ENCODE measurements at places on chromosomes 7 and 10.

- DNase-seq: no peak
Measured at GRCh38 chr7:94374721-94375566, 19.8 kb upstream of the COL1A2 start.

GRCh38 chr10:96833220-96834001 is 1.3 kb downstream of the LCOR start:
- DNase-seq: peak; percentile 45

DNA sequence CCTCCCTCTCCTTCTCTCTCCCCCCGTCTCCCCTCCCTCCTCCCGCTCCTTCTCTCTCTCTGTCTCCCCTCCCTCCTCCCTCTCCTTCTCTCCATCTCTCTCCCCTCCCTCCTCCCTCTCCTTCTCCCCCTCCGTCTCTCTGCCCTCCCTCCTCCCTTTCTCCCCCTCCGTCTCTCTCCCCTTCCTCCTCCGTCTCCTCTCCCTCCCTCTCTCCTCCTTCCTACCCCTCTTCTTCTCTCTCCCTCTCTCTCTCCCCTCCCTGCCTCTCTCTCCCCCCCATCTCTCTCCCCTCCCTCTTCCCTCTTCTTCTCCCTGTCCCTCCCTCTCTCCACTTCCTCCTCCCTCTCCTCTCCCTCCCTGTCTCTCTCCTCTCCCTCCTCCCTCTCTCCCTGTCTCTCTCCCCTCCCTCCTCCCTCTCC is 32.2 kb downstream of the AP5Z1 start:
- no peak for DNase-seq

GRCh38 chr10:34187201-34187600 is 627.9 kb downstream of the PARD3 start:
- DNase-seq: no peak

GRCh38 chr10:44924261-44925040 is 13.3 kb downstream of the TMEM72 start:
- no peak for DNase-seq

- DNase-seq: peak; percentile 12
Measured at GRCh38 chr10:62853710-62854109, 37.5 kb upstream of the EGR2 start.

DNA sequence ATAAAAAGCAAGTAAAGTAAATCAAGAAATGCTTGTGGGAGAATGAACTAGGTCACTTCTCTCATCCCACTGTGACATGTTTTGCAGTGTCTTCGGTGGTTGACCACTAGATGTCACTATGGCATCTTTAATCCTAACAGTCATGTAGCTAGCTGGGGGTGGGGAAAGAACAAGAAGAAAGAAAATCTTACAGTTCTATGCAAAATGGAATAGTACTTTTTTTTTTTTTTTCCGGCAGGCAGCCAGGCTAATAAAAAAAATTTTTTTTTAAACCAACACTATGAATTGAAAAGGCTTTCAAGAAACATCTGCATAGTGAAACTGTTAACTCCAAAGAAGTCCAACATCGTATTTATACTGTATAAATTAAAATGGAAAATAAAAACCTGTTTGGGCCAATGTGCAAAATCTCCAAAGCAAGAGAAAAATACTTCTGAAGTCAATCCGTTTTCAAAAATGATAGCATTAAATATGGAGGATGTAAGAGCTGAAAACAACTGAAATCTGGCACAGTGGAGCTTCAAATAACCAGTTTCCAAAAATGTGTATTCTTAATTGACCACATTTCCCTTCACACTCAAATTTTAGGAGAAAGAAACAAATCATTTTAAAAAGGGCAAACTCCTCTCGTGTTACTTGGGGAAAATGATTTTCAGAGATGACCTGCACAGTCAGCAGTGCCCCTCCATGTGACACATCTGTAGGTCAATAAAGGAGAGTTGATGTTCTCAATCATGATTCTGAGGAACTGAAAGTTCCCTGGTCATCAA is 38.5 kb downstream of the CDK1 start:
- DNase-seq: peak; percentile 97

GRCh38 chr7:95491634-95492314 is 6.0 kb downstream of the ASB4 start:
- no peak for DNase-seq

DNA sequence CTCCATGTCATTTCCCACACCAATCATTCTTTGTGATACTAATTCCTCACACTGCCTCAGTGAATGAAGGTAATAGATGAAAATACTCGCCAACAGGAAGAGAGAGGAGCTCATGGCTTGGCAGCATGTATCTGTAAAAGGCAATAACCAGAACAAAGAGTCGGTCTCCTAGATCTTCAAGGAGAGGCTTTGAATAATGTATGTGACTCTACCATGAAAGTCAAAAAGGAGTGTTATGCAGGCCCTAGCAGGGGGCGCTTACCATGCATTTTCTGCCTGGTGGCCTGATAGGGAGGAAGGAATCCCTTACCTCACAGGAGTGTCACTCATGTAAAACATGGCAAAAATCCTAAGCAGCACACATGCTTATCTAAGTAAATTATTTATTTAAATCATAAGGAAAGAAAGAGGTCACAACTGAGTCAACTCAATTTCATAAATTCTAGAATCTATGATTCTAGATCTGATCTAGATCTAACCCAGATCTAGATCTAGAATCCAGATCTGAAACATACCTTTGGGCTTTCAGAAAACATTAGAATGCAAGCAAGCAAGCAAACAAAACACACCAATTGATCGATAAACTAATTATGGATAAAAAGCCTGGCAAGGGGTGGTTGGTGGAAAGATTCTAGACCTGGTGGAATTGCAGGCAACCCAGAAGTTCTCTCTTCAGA is 226.3 kb upstream of the KLF6 start:
- no peak for DNase-seq

GRCh38 chr10:65033957-65034356 is 1512.8 kb downstream of the REEP3 start:
- DNase-seq: no peak

GRCh38 chr10:86321568-86321967 is 45.0 kb downstream of the GRID1 start:
- DNase-seq: peak; percentile 90

- no peak for DNase-seq
Measured at GRCh38 chr7:5439209-5439571, 15.6 kb upstream of the TNRC18 start.

- peak; percentile 31 for DNase-seq
Measured at GRCh38 chr10:74145133-74145532, 5.5 kb downstream of the AP3M1 start.

Data from pons (tissue), 1 donor.